Naive thymus-derived CD4-positive, alpha-beta T cell (primary cell): ENCODE measurements at places on chromosomes 1 and 21. TPM values are rescaled to one million over a fixed set of nuclear protein-coding genes. Genes with fewer than 3 reads are reported as not detected.

DNA sequence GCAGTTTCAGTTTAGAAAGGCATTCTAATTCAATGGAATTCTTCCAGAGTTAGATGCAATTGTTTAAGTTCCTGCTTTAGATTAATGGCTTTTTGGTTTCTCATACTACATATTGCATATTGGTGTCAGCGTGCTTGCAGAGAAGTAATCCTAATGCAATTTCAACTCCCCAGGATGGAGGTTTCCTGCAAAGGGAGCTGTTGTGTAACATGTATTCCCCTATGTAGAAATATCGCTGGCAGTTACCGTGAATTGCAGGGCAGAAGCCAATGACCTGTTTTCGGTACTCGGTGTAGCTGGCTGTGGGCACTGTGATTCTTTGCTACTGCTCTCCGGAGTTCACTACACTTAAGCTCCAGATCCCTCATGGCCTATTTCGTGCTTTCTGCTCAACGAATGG lies 256.1 kb upstream of the PTBP2 start:
- no peak for DNase-seq

GRCh38 chr21:44791246-44791645 lies 10.4 kb downstream of the UBE2G2 start:
- no peak for DNase-seq

DNA sequence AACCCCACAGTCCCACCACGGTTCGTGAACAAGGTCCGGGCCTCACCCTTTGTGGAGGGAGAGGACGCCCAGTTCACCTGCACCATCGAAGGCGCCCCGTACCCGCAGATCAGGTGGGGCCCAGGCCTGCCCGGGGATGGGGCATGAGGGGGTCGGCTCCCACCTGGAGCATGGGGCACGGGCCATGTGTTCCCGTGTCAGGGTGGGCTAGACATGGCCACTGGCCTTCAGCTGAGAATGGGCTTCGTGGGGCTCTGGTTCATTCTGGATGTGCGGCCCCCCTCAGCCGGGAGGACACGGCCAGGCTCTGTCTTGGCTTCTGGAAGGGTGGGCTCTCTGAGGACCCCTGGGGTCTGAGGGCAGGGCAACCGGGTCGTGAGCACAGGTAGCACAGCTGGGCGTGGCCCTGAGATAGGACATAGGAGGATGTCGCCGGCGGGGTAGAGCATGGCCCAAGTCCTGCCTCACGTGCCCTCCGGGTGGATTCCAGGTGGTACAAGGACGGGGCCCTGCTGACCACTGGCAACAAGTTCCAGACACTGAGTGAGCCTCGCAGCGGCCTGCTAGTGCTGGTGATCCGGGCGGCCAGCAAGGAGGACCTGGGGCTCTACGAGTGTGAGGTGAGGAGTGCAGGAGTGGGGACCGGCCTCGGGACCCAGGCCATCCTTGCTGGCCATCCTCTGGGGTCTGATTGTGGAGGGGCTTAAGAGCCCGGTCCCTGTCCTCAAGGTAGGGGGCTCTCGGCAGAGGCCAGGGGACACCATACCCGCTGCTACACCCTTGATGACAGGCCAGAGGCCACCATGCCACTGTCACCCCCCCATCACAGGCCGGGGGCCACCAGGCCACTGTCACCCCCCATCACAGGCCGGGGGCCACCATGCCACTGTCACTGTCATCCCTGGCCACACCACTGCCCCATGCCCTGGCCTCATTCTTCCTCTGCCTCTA lies 55.5 kb downstream of the TRIM11 start:
- DNase-seq = no peak

- no peak for DNase-seq
Measured at GRCh38 chr1:152565115-152565514, 1.5 kb downstream of the LCE3E start.

DNA sequence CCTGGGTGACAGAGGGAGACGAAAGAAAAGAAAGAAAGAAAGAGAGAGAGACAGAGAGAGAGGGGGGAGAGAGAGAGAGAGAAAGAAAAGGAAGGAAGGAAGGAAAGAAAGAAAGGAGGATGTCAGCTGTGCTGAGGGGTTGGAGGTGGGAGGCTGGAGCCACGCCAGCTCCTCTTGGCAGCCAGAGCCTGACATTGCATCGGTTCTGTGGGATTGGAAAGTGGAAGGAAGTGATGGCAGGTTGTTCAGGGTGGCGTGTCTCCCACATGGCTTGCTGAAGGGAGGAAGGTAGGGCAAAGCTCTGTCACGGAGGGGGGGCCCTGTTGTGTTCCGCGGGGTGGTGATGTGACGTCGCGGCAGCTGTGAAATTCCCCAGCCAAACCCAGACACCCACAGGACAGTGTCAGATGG lies 30.7 kb downstream of the EIF2D start:
- DNase-seq = peak; percentile 40

- no peak for DNase-seq
Measured at GRCh38 chr1:172778456-172779455, 119.9 kb downstream of the FASLG start.

DNA sequence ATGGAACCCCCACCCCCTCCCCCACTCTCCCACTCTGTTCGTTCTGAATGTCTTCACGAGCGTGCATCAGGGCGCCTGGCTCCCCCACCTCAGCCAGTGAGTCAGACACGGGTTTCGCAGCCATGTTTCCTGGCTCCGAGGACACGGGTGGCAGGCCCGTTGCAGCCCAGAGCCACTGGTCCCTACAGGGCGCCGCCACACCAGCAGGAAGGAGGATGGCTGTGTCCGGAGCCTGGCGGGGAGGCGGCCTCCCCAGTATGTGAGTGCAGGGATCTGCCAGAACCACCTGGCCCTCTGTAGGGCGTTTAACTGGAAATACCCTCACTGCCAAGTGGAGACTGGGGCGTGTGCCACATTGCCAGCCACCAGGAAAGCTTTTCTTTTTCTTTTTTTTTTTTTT lies 18.5 kb downstream of the CSTB start:
- DNase-seq = no peak

LAX1 gene
- 16.9 TPM for total RNA-seq

NID1 gene
- 6.2 TPM for total RNA-seq

C1orf94 gene
- total RNA-seq = not detected

SMAP2 gene
- 210 TPM for total RNA-seq
